Activated CD4-positive, alpha-beta T cell treated with anti-CD3 and anti-CD28 coated beads for 1 hour (primary cell): ENCODE measurements at places on chromosomes 12 and 14.

DNA sequence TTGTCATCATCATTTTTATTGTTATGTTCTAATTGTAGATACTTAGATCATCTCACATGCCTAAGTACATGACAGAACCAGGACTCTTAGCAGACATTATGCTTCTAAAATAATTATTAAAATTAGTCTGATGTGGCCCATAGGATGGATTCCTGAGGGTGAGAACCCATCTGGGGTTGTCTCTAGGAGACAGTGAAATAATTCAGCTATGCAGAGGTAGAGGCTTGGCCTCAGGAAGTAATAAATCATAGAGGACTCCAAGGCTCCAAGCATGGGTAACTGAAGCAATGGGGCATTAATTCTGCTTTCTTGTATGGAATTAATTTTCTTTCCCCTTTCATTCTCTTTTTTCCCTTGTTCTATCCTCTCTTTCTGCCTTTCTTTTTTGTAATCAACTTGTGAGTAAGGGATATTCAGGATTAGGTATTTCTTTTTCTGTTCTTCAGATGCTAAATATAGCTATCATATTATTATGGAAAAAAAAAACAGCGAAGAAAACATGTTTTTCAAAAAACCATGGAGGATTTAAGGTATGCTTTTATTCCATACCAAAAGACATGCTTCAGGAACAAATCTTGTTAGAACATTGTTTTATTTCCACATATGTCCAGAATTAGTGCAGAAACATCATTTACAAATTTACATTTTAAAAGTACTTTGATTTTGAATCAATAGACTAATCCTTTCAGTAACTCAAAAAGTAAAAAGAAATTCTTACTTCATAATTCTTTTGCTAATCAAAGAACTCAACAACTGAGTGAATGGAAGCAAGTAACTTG is 263.2 kb downstream of the TRHDE start:
- no peak for DNase-seq

DNA sequence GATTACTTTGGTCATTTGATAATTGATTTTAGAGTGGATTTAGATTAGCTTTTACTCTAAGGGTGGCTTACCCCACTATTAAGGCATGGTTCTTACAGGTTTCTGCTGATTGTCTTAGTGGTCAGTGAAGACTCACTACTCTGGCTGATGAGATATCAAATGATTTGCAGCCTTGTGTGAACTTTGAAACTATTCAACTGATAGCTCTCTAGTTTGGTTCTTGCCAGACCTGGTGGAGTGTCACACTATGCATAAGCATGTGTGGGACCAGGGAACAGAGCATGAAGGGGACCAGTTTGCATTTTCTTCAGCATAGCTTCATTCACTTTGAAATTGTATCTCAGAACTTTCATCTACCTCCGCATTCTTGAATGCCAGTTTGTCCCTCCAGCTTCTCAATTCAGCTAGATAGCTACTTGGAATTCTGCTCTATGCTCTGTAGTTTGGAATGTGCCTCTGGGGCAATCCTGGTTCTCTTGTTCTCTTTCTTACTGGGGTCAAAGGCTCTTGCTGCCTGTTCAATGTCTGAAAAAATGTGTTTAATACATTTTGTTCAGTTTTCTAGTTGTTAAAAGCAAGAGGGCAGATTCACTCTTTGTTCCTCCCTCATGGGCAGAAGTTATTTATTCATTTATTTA is 12.7 kb downstream of the SCYL2 start:
- DNase-seq: no peak

GRCh38 chr12:34384693-34385092 is 362.4 kb downstream of the ALG10 start:
- DNase-seq: no peak

- no peak for DNase-seq
Observed at GRCh38 chr12:6946033-6946919, 2.5 kb downstream of the C12orf57 start.

GRCh38 chr14:59582161-59582560 is 5.5 kb upstream of the CCDC175 start:
- no peak for DNase-seq
